ENCODE measurements at places on chromosomes 6 and 20.

GRCh38 chr20:50536333-50536732, 26.1 kb downstream of the PTPN1 start:
- DNase-seq = no peak

- DNase-seq = no peak
Observed at GRCh38 chr6:78781001-78781400, 86.3 kb upstream of the IRAK1BP1 start.

GRCh38 chr6:43373252-43373875, 3.9 kb upstream of the ZNF318 start:
- DNase-seq = no peak

- no peak for DNase-seq
Observed at GRCh38 chr6:41584668-41585205, 38.6 kb downstream of the FOXP4 start.

- DNase-seq = no peak
Observed at GRCh38 chr20:12555369-12555768, 453.4 kb upstream of the SPTLC3 start.

- no peak for DNase-seq
Observed at GRCh38 chr6:157325069-157325805, 1.9 kb upstream of the TMEM242 start.

DNA sequence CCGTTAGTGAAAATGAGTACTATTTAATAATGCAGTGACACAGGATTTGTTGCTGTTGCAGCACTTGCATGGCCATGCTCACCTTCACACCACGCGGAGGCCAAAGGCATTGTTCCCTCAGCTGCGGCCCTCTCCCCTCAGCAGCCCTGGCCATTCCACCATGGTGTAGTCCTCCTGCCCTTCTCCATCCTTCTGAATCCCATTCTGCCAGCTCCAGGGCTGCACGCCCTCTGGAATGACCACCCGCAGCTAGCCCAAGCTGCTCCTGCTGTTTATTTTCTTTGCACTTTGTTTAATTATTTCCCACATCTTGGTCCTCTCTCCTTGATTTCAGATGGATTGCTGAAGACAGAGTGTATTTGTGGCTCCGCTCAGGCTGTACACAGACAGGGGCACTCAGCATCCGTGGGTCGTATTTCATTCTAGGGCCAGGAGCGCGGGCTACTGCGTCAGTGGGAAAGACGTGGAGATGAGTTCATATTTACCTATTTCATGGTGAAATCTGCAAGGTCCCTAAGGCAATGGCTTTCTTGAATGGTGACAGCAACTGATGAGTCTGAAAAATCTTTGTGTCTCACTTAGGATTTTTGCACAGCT, 81.4 kb upstream of the DUSP22 start:
- no peak for DNase-seq

- DNase-seq = no peak
Observed at GRCh38 chr6:149513915-149514314, 29.1 kb upstream of the ZC3H12D start.

DNA sequence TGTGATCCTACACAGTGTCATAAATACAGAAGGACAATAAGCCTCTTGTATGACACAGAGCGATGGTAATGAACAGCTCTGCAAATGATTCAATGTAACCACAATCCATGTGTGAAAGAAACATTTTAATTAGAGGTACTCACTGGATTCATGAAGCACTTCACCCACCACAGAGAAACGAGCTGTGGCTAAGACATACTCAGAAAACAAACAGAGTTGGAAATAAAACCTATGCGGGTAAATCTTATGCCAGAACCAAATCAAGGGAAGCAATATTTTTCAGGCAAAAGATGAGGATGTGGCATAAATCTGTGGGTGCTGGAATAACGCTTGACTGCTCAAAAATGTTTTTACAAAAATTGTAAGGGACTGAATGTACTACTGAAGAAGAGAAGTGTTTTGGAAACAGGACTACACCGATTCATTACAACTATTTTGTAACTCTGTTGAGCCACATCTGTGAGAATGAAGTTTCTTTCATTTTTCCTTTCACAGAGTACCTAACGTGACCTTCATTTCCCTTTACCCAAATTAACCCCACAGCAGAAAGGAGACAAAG, 112.1 kb downstream of the WDR27 start:
- DNase-seq = no peak

- no peak for DNase-seq
Observed at GRCh38 chr20:63122626-63123025, 93.3 kb downstream of the YTHDF1 start.

- no peak for DNase-seq
Observed at GRCh38 chr20:416950-417800, 9.1 kb downstream of the RBCK1 start.

- DNase-seq = peak; percentile 32
Observed at GRCh38 chr20:33653218-33653899, 8.8 kb upstream of the C20orf144 start.

- DNase-seq = no peak
Observed at GRCh38 chr6:133674661-133675060, 214.3 kb upstream of the TCF21 start.

- no peak for DNase-seq
Observed at GRCh38 chr6:9464583-9464982, 950.3 kb downstream of the TFAP2A start.

- no peak for DNase-seq
Observed at GRCh38 chr20:845226-845868, 11.8 kb downstream of the FAM110A start.

DNA sequence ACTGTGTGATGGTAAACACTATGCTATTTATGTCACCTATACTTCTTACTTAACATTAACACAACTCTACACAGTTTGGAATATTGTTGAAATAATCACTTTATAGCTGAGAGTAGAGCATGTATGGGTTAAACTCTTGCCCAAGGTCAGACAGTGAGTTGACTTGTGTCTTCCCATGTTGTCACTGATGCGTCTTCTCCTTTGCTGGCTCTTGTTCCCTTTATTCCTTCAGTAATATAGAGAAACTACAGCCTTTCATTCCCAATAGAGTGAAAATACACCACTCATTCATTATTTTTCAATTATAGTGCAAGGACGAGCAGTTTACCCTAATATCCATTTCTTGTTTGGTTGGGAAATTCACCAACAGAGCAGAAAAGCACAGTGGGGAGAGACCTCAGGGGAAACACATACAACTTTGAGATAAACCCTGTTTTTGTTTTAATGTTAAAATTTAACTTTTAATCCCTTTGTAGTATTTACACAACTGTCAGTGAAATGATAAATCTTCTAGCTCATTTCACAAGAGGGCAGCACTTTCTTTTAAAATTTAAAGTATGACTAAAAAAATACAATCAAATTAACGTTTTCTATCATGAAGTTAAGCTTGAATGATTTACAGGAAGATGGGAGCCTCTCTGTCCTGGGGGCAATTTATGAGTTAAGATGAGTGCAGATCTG, 363.0 kb downstream of the UTRN start:
- no peak for DNase-seq

DNA sequence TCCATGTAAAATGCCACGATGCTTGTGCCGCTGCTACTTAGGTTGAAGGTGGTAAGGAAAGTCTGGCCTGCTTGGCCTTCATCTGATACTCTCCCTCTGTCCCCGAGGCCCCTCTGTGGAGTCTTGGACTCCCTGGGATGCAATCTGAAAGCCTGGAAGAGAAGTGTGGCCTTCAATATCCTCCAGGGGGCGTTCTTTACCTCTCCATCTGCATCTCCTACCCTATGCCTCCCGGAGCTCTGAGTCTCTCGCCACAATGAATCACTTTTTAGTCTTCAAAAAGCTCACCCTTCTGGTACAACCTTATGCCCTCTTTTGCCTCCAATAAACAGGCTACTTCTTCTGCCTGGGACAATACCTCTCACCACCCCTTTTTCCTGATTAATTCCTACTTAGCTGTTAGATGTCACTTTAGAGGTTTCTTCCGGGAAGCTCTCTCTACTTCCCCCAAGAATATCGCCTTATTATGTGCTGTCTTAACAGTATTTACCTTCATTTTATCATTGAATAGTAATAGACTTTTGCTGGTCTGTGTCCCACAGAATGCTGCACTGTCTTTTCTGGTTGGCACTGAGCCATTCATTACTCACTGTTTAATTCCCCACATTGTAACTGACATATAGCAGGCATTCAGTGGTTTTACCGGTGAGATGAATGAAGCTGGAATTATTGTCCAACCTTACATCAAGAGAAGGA, 13.9 kb upstream of the ATG5 start:
- DNase-seq = no peak

- DNase-seq = no peak
Observed at GRCh38 chr20:58709013-58709702, 16.6 kb downstream of the NPEPL1 start.

DNA sequence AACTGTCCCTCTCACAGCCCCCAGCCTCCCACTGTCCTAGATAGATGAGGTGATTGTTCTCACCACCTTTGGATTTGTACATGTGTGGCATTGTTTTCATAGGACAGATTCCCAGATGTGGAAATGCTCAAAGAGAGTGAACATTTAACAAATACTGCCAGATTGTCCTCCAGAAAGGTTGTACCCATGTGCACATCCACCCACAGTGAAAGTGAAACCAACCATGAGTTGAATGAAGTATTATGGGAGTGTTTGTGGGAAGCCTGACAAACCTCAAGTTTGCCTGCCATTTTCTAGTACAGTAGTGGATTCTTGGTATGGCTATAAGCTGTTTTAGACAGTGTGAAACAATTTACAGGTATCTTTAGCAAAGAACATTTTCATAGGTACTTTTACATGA, 42.7 kb downstream of the ANKRD6 start:
- no peak for DNase-seq

DNA sequence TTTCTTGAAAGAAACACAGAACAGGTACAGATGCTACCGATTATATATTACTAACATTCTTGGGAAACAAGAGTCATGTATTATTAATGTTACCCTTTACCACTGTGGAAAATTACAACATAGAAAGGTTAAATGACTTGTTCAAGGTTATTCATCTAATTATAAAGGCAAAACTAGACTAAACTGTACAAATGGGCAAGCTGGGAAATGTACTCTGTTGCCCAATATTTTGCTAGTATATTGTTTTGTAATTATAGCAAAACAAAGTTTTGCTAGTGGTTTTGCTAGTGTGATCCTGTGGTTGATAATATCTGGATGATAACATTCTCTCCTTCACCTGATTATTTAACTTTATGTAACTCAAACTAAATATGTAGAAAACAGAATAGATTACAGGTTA, 96.5 kb downstream of the TINAG start:
- DNase-seq = no peak

DNA sequence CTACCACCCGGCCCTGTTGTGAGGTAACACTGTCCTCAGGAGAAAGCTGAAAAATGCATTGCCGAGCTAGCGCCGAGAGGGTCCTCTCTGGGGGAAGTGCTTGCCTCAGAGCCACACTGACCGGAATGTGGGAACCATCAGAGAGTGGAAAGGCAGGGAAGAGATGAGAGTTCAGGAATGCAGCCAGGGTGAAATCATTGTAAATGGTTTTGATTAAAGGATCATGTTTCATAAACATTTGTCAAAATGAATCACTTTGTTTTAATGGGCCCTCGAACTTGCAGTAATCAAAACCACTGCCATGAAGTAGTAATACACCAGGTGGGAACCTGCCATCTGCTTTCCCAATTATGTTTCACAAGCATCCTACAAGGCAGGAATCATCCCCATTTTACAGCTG, 16.9 kb upstream of the IL17F start:
- DNase-seq = no peak

- DNase-seq = peak; percentile 82
Observed at GRCh38 chr6:57316581-57317059, 810 bp upstream of the PRIM2 start.

Measured in SK-N-MC (cell line).